ENCODE measurements at places on chromosomes 1 and 21. TPM values are rescaled to one million over a fixed set of nuclear protein-coding genes. Genes with fewer than 3 reads are reported as not detected.

DNA sequence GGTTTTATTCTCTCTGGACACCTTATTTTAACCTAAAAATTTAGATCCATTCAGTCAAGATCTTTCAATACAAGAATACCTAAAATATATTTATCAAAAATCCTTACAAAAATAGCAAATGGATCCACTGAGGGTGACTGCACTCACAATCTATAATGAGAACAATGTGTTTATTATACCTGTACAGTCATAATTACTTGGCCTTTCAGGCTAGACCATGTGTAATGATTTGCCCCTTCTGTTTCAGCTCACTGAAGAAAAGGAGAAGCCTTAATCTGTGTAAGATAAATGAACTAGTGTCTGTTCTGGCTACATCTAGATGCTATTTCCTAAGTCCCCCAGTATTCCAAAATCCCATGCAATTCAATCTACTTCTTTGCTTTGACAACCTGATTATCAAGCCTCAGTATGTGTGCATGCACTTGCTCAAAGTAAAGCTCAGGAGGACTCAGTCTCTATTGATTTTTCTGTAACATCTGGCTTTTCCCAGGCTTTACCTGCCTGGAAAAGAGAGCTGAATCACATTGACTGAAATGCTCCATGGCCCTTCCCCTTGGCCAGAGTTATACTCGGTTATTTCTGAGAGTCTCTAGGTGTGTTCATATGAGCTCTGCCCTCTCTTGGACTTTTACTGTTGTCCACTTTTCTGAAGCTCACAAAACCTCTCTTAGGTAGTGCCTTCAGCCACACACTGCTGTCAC, 27.6 kb downstream of the CRP start:
- DNase-seq = no peak
- H3K27me3 ChIP-seq = no peaks in the 10 kb centered on the region
- no peaks in the 10 kb centered on the region for H3K36me3 ChIP-seq

DNA sequence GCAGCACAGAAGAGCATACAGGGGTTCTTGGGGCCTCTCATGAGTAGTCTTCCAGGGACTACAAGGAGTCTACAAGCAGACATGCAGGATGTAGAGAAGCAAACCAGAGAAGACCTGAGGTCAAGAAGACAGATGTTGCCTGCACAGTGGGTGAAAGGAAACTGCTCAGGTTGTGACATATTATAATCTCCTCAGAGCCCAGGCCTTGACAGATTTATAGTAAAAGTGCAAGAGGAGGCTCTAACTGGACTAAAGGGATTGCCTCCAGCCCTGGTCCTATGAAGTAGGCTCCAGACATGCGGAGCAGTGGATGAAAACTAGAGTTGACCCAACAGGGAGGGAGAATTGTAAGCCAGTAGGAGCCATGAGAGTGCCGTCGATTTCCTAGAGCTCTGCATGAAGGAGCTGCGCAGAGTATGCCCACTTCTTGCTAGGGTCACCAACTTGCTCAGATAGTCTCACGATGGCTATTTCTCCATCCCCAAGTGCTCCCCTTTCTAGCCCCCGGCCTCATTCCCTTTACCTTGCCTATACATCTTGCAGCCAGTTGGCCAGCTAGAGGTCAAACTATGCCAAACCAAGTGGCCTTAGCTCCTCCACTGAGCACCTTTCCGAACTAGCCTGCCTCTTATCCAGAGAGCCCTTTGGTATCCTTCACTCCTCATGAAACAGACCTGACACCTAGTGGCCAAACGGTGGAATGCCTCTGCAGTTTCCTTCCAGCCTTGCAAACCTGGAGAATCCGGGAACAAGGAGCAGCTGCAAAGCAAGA, 36.2 kb upstream of the IPO9 start:
- no peaks in the 10 kb centered on the region for H3K27me3 ChIP-seq
- peak overlapping the region; percentile 62 for H3K27ac ChIP-seq
- peak; percentile 29 for DNase-seq
- H3K36me3 ChIP-seq = peaks cover 58% of the 10 kb centered on the region
- H3K4me3 ChIP-seq = no peak overlapping the region

Gene THEM5
- not detected for total RNA-seq

Gene NPHS2
- not detected for total RNA-seq

Gene C1orf94
- total RNA-seq = not detected

Gene FMO4
- 5.4 TPM for total RNA-seq
